Myometrial cell (primary cell): ENCODE measurements at places on chromosomes 5 and 9. TPM values are rescaled to one million over a fixed set of nuclear protein-coding genes. Genes with fewer than 3 reads are reported as not detected.

The ADAMTS16 gene
- total RNA-seq, result 0.35 TPM in 1 of 2 replicates, not detected in the other

The ST6GALNAC6 gene
- 78.7 and 81.3 TPM in 2 replicates for total RNA-seq

The TOMM5 gene
- 139 and 163 TPM in 2 replicates for total RNA-seq

The FAM221B gene
- not detected in 2 replicates for total RNA-seq

The TEX48 gene
- total RNA-seq, result not detected in 2 replicates

The AGXT2 gene
- not detected in 2 replicates for total RNA-seq

The FCN2 gene
- total RNA-seq, result not detected in 2 replicates

The LCN10 gene
- total RNA-seq, result not detected in 2 replicates

The ENTREP1 gene
- not detected in 2 replicates for total RNA-seq

The HRH2 gene
- total RNA-seq, result not detected in 2 replicates

The PCDHA2 gene
- not detected in 2 replicates for total RNA-seq

The IFNA1 gene
- not detected in 2 replicates for total RNA-seq

The PRUNE2 gene
- total RNA-seq, result 17.0 and 18.7 TPM in 2 replicates

The ANKRD31 gene
- total RNA-seq, result under 0.01 TPM in 1 of 2 replicates, not detected in the other

The PNPLA7 gene
- under 0.01 TPM in 1 of 2 replicates, not detected in the other for total RNA-seq

The CEL gene
- total RNA-seq, result under 0.01 TPM in 2 replicates

The SPATA9 gene
- not detected in 2 replicates for total RNA-seq

The POLE3 gene
- 55.6 and 59.1 TPM in 2 replicates for total RNA-seq

The SLC25A46 gene
- total RNA-seq, result 61.7 and 66.6 TPM in 2 replicates

The SNCB gene
- total RNA-seq, result not detected in 2 replicates

The IL17B gene
- not detected in 2 replicates for total RNA-seq

The PCDHB13 gene
- under 0.01 TPM in 1 of 2 replicates, not detected in the other for total RNA-seq

The RASGRF2 gene
- total RNA-seq, result 2.9 and 5.1 TPM in 2 replicates

The INSL6 gene
- total RNA-seq, result not detected in 2 replicates

The PFN3 gene
- total RNA-seq, result not detected in 2 replicates

The PDGFRB gene
- 138 and 149 TPM in 2 replicates for total RNA-seq

The EIF4EBP3 gene
- total RNA-seq, result 0.53 and 3.5 TPM in 2 replicates

The PCDHA11 gene
- not detected in 2 replicates for total RNA-seq

The CCL27 gene
- 0.58 TPM in 1 of 2 replicates, not detected in the other for total RNA-seq

The DRD1 gene
- total RNA-seq, result not detected in 2 replicates

The LCN6 gene
- not detected in 2 replicates for total RNA-seq

The CTSL gene
- total RNA-seq, result 311 and 406 TPM in 2 replicates

The NME5 gene
- 0.86 and 2.5 TPM in 2 replicates for total RNA-seq

The ATP10B gene
- not detected in 2 replicates for total RNA-seq

The EIF4E1B gene
- not detected in 2 replicates for total RNA-seq

The NCS1 gene
- 49.6 and 50.2 TPM in 2 replicates for total RNA-seq

The TMEM232 gene
- total RNA-seq, result 1.2 TPM in 1 of 2 replicates, not detected in the other

The ZNF608 gene
- total RNA-seq, result 0.18 and 0.29 TPM in 2 replicates

The RETREG1 gene
- total RNA-seq, result not detected in 2 replicates

The POLK gene
- total RNA-seq, result 10.4 and 20.7 TPM in 2 replicates

The ZFP37 gene
- total RNA-seq, result 0.29 and 1.9 TPM in 2 replicates

The SMARCA2 gene
- total RNA-seq, result 26.2 and 32.4 TPM in 2 replicates

The CD74 gene
- 9.9 and 10.7 TPM in 2 replicates for total RNA-seq

The NRG2 gene
- not detected in 2 replicates for total RNA-seq

The MAMDC4 gene
- total RNA-seq, result 0.71 and 1.4 TPM in 2 replicates

The FST gene
- total RNA-seq, result 1.2 TPM in 2 replicates

The ALDH1A1 gene
- total RNA-seq, result 679 and 736 TPM in 2 replicates

The SLC6A7 gene
- total RNA-seq, result not detected in 2 replicates

The PDE6A gene
- total RNA-seq, result not detected in 2 replicates

The CD274 gene
- 3.0 and 4.3 TPM in 2 replicates for total RNA-seq

The CCDC192 gene
- not detected in 2 replicates for total RNA-seq

The TXNDC8 gene
- not detected in 2 replicates for total RNA-seq

The PCDHGA10 gene
- total RNA-seq, result 4.3 and 4.6 TPM in 2 replicates
